ENCODE measurements at places on chromosomes 5 and 9. TPM values are rescaled to one million over a fixed set of nuclear protein-coding genes. Genes with fewer than 3 reads are reported as not detected.

SEMA5A gene
- total RNA-seq = not detected

OMD gene
- total RNA-seq = not detected

CER1 gene
- total RNA-seq = not detected

SMIM32 gene
- total RNA-seq = not detected

LCN12 gene
- total RNA-seq = 1.8 TPM

CDC26 gene
- 45.4 TPM for total RNA-seq

SLC6A7 gene
- not detected for total RNA-seq

NPR3 gene
- 18.5 TPM for total RNA-seq

OLFML2A gene
- 24.0 TPM for total RNA-seq

TXNDC15 gene
- 53.8 TPM for total RNA-seq
